ENCODE measurements at places on chromosomes 3 and 15.
A peak's percentile ranks its signal among the peaks of the same experiment; 100 is the strongest.

DNA sequence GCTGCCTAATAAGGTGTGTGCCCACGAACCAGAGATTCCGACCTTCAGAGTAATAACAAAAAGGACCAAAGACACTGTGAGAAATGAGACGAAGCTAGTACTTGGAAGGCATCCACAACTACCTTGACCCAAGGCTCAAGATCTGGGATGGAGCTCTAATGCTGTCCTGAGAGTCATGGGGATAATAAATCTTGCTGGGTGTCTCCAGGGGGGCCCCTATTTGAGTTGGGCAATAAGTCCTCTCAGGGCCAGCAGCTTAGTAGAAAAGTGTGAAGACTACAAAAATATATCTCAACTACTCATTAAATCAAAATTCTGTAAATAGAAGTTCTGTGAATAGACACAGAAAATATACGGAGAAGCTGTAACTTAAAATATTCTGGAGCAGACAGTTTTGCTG, 2.9 kb upstream of the NDN start:
- no peak for DNase-seq

DNA sequence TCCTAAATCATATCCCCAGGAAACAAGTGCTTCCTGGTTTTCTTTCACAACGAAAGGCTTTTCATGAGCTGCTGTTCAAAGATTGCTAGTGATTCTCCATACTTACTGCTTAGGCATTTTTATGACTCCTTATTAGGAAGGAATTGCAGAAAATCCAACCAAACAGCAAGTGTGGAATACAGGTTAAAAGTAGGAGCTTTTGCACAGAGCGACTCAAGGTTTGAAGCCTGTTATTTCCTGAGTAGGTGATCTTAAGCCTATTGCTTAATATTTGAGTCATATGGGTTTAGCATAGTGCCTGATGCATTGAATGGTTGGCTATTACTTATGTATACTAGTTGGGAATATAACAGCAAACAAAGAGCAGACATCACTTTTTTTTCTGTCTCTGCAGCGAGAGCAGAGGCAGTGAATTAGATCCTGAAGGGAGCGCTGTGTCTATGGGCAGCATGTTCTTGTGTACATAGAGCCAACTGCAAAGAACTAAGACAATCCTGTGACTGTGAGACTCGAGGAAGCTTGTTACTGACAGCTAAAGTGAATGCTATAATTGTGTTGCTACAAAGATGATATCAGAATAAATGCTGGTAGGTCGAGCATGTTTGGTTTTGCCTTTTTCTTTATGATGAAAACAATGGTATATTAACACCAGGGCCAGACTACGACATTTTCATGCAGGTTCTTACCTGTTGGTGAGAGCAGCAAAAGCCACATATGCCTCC, 6.3 kb downstream of the TM4SF1 start:
- DNase-seq = no peak

DNA sequence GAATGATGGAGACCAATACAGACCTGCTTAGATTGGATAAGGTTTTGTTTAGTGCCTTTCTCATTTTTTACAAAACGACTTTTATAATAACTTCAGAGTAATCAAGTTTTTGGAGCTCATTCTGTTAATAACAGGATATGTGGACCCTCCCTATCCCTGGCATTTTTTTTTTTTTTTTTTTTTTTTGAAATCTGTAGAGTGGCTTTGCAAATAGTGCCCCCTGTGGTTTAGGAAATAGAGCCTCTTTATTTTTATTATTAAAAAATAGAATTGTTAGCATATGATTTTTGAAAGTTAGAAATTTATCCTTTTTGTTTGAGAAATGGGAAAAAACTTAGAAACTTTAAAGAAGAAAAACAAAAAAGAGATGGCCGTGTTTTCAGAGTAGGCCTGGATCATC, 11.4 kb downstream of the SKIL start:
- DNase-seq = no peak

DNA sequence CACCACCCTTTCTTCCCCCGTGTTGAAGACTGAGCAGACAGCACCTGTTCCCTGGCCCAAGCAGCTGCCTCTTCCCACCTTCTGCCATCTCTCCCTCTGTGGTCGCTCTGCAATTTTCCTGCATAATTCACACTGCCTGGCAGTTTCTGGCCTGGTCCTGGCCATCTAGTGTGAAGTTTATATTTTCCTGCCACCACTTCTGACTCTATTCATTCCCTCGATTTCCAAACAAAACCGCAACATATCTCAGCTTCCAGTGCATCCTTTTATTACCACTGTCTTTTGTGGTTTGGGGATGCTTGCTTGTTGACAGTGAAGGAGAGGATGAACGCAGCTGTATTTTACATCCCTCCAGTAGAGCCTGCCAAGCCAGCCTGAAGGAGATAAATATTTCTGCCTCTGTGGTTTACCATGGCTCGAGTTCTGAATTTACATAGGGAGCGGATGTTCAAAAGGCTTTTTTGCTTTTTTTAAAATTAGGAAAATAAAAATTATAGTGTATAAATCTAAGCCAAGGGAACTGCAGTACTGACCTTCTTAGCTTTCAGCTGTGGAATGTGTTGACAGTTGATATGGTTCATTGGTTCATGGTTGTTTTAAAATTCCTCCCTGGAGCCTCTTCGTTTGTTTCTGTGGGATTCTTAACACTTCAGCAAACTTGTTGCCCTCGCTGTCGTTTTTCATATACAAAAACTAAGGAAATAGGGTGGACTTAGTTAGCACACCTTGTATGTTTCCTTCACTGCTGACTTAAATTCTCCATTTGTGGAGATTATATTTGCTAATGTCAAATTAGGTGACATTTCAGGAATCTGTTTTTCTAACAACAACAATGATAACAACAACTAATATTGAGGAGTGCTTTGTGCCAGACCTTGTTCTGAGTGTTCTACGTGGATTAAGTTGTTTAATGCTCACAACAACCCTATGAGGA, 250.5 kb downstream of the ADAMTSL3 start:
- DNase-seq = no peak

DNA sequence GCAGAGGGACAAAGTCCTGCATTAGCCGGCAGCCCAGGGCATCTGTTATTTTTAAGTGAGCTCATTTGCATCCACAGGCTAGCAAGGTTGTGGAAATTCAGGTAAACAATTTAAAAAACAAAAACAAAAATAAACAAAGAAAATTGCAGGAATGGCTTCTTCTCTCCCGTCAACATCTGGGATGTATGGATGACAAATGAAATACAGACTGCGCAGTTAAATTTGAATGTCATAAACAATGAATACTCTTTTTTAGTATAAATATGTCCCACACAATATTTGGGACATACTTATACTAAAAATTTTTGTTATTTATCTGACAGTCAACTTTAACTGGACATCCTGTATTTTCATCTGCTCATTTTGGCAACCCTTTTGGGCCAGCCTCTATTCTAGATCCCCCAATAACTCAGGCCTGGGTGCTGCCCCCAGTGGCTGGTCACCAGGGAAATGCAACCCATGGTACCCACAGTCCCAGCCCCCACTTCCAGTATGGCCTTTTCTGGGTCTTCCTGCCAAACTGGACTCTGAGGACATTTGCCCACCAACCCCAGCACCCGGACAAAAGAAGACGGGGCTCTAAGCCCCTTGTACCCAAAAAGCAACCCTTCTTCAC, 12.7 kb downstream of the GRM2 start:
- DNase-seq = no peak

GRCh38 chr15:101541501-101542292, 52.2 kb upstream of the PCSK6 start:
- no peak for DNase-seq

GRCh38 chr3:2599471-2599870, 500.8 kb downstream of the CNTN4 start:
- no peak for DNase-seq

GRCh38 chr3:128734523-128735189, 8.7 kb downstream of the RAB7A start:
- no peak for DNase-seq

- no peak for DNase-seq
These were observed 4.4 kb downstream of the ARHGAP31 start for GRCh38 chr3:119298565-119298941.

- no peak for DNase-seq
These were observed 77.4 kb upstream of the PLCL2 start for GRCh38 chr3:16807391-16807790.

GRCh38 chr3:144181062-144181461, 209.4 kb downstream of the DIPK2A start:
- DNase-seq = no peak

- DNase-seq = no peak
These were observed 3.0 kb downstream of the IDH2 start for GRCh38 chr15:90099072-90099867.

GRCh38 chr3:195168009-195168762, 102.8 kb downstream of the XXYLT1 start:
- DNase-seq = no peak

DNA sequence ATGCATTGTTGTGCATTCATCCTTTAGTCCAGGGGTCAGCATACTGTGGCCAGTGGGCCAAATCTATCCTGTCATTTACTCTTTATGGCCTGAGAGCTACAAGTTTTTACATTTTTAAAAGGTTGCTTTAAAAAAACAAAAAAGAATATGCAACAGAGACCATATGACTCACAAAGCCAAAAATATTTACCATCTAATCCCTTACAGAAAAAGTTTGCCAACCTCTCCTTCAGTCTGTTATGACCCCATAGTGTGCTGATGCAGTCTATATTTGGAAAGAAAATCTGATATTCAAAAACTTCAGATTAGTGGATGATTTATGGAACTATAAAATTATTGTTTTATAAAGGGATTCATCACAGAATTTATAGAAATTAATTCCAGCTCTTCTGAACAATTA, 237.5 kb upstream of the IL12A start:
- no peak for DNase-seq

DNA sequence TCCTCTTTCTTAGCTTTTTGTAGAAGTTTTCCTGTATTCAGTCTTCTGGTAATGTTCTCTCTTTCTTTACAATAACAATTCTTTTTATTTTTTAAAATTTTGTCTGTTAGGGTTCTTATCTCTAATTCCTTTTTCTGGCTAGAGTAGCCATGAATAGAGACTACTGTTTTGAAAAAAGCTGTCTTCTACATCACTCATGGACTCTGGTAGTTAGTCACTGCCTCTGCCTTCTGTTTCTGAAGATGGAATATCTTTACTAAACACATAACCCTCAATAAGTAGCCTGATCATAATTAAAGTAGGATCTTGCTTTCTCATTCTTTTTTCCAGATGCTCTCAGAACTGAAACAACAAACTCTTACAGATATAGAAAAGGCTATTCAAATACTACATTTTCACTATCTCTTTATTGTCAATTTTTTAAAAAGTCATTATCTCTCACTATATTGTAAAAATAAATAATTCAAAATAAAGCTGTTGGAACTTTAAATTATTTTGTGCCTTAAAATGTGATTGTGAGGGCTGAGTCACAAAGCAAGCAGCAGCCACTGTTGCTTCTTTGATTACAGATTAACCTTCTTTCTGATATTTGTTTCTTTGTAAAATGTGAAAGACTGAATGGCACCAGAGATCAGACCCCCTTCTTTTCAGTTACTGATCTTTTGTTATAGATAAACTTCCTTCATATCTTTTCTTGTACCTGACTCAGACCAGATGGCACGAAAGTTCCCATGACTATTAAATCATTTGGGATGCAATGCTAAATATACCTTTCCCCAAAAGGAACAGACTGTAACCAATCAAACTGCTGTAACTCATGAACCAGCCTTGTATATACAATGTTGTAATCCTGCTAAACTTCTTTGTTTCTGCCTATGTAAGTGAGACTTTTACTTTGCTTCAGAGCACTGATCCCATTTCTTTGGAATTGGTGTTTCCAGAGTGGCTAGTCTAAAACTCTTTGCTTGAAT, 1159.5 kb downstream of the IGSF11 start:
- DNase-seq = no peak

- DNase-seq = no peak
These were observed 12.8 kb downstream of the LRRC28 start for GRCh38 chr15:99264125-99264524.

DNA sequence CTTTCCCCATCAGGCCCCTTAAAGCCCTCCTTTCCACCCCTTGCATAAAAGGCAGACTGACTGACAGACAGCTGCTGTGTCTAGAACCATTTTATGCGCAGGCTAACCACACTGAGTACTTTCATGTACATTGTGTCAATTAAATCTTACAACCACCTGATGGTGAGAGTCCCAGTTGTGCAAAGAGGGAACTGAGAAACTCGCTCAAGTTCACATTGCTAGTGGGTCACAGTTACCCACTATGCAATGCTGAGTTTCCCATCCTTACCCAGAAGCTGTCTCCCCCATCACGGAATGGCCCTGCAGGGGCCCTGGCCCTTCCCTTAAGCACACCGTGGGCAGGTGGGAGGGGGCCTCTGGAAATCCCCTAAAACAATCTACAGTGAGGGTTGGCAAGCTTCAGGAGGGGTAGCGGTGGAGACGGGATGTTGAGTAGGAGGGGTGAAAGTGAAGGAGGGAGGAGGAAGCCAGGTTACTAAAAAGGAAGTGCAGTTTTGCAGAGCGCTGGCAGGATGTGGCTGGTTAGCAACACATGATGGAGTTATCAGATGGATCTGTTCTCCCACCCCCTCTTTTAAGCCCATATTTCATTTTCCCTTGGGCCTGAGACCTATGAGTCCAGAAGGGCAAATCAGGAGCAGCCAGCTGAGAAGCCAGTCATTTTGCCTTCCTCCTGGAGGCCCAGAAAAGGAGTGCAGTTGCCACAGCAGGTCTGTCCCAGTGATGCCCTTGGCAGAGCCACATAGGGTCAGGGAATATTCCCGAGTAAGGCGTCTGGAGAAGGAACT, 30.0 kb downstream of the STARD5 start:
- peak; percentile 45 for DNase-seq

DNA sequence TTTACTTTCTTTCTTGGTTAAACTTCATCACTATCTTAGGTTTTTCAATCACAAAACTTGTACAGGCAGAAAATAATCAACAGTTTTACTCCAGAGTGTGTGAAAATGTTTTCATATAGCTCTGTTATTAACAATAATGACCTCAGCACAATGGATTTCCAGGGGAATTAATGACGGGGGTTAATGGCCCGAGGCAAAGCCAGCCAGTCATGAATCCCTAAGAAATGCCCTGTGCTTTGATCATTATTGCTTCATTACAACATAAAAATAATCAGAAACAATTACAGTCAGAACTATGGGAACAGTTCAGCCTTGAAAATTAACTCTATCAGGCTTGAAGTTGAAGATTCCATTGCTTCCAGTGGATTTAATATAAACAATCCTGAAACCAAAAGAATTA, 875.4 kb downstream of the ROBO2 start:
- no peak for DNase-seq

GRCh38 chr15:77611767-77612166, 20.9 kb downstream of the LINGO1 start:
- no peak for DNase-seq

- DNase-seq = peak; percentile 14
These were observed at the start of gene SH3GL3 for GRCh38 chr15:83446904-83447709. SH3GL3 (plus strand) TSS chr15:83447341; CDS start chr15:83447534, 193 bp downstream.

GRCh38 chr15:65067645-65068402, at the start of gene RASL12:
RASL12 (minus strand) TSS chr15:65067991; CDS start chr15:65067835, 156 bp downstream.
- DNase-seq = no peak

- no peak for DNase-seq
These were observed 45.1 kb downstream of the SEC22A start for GRCh38 chr3:123246866-123247265.

GRCh38 chr15:42533246-42533645, 15.3 kb downstream of the LRRC57 start:
- DNase-seq = no peak
